CD4-positive, CD25-positive, alpha-beta regulatory T cell (primary cell): ENCODE measurements at places on chromosomes 1 and 21. TPM values are rescaled to one million over a fixed set of nuclear protein-coding genes. Genes with fewer than 3 reads are reported as not detected.
A peak's percentile ranks its signal among the peaks of the same experiment; 100 is the strongest.

DNA sequence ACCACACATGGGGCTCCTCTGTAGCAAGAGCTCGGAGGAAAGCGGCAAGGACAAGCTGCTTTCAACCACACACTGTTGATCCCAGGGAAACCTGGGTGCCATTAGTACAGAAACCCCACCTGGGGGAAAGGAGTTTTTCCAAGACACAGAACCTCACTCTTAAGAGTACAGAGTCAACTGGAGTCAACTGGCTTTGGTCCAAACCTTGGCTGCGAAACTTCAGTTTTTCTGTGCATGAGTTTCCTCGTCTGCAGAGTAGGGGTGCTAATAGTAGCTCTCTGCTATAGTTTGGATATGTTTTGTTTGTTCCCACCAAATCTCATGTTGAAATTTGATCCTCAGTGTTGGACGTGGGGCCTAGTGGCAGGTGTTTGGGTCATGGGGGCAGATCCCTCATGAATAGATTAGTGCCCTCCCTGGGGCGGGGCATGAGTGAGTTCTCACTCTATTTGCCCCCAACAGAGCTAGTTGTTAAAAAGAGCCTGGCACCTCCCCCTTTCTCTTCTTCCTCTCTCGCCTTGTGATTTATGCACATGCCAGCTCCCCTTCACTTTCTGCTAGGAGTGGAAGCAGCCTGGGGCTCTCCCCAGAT is 161.1 kb downstream of the PIGK start:
- no peaks in the 10 kb centered on the region for H3K27me3 ChIP-seq
- no peaks in the 10 kb centered on the region for H3K36me3 ChIP-seq
- H3K4me1 ChIP-seq: no peaks in the 10 kb centered on the region
- no peak for DNase-seq
- no peak overlapping the region for H3K27ac ChIP-seq
- no peak overlapping the region for H3K4me3 ChIP-seq

- H3K27me3 ChIP-seq: no peaks in the 10 kb centered on the region
- no peak overlapping the region for H3K4me3 ChIP-seq
- no peaks in the 10 kb centered on the region for H3K36me3 ChIP-seq
- H3K27ac ChIP-seq: no peak overlapping the region
- DNase-seq: no peak
- peaks cover 17% of the 10 kb centered on the region for H3K4me1 ChIP-seq
Measured at GRCh38 chr1:211511030-211511700, 19.2 kb upstream of the RD3 start.

GRCh38 chr21:41993744-41994143 is 16.4 kb downstream of the ZBTB21 start:
- no peak for DNase-seq
- H3K4me3 ChIP-seq: no peak overlapping the region
- H3K27me3 ChIP-seq: no peaks in the 10 kb centered on the region
- H3K36me3 ChIP-seq: peaks cover 45% of the 10 kb centered on the region
- H3K27ac ChIP-seq: no peak overlapping the region

DNA sequence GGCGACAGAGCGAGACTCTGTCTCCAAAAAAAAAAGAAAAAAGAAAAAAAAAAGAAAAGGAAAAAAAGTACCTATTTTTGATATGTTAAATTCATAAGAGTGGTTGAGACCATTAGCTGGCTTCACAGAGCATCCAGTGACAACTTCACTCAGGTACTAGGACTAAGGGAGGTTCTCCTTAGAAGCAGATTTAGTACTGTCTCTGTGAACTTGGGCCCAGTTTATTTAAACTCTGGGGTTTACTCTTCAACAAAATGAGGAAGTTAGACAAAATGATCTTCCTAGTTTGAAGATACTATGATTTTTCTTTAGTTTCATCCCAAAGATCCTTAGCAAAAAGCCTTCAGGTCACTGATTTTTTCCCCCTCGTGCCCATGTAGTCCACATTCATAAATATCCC is 21.2 kb downstream of the MACO1 start:
- no peak overlapping the region for H3K27ac ChIP-seq
- no peak overlapping the region for H3K4me3 ChIP-seq
- peaks cover 37% of the 10 kb centered on the region for H3K36me3 ChIP-seq
- H3K4me1 ChIP-seq: peaks cover 4% of the 10 kb centered on the region
- H3K27me3 ChIP-seq: no peaks in the 10 kb centered on the region

GRCh38 chr1:118123116-118123839 is 61.8 kb downstream of the SPAG17 start:
- no peak overlapping the region for H3K27ac ChIP-seq
- H3K4me3 ChIP-seq: no peak overlapping the region
- H3K27me3 ChIP-seq: no peaks in the 10 kb centered on the region
- DNase-seq: no peak

DNA sequence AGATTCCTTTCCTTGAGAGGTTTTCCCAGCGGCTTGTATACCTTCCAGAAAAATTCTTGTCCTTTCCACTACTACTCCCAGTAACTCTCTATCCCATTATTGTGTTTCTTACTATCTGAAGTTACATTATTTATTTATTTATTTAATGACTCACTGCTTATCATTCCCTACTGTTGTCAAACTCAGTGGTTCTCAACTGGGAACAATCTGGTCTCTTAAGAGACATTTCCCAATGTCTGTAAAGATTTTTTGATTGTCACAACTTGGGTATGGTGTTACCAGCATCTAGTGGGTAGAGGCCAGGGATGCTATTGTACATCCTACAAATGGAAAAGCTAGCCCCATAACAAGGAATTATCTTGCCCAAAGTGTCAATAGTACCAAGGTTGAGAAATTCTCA is 771.5 kb upstream of the ADGRL2 start:
- no peaks in the 10 kb centered on the region for H3K27me3 ChIP-seq
- no peak overlapping the region for H3K27ac ChIP-seq
- no peak overlapping the region for H3K4me3 ChIP-seq
- DNase-seq: no peak
- no peaks in the 10 kb centered on the region for H3K36me3 ChIP-seq

DNA sequence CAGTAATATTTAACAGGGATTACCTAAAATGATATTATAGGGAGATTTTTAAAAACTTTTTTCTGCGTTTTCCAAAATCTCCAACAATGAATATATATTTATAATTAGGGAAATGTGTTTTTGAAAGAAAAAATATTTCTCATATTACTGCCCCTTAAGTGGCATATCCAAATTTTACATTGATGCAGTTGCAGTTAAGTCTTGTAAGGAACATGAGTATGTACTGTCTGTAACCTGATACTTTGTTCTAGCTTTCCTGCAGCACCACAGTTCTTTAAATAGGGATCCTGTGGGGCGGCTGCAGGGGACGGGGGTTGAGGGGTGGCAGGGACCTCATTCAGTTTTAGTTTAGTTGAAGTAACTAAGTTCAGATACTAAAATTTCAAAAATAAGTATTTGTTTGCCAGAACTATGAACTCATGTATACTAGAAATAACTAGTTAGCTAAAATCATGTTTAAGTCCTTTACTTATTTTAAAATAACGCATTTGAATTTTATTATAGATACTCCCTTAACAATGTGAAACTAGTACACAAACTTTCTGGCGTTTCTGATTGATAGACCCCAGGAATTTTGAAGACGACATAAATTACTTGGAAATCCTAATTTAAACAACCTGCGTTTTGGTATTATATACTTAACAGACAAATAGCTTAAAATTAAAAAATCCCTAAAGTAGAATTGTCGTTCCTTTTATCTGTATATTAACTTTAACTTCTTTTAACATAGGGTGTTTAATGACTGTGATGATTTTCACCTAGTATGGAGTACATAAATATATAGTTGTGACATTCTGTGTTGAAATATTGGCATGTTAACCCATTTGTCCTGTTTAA is 639 bp upstream of the DNAJB4 start:
- peak overlapping the region; percentile 99 for H3K4me3 ChIP-seq
- no peaks in the 10 kb centered on the region for H3K27me3 ChIP-seq
- DNase-seq: no peak
- peaks cover 33% of the 10 kb centered on the region for H3K4me1 ChIP-seq
- H3K36me3 ChIP-seq: no peaks in the 10 kb centered on the region

DNA sequence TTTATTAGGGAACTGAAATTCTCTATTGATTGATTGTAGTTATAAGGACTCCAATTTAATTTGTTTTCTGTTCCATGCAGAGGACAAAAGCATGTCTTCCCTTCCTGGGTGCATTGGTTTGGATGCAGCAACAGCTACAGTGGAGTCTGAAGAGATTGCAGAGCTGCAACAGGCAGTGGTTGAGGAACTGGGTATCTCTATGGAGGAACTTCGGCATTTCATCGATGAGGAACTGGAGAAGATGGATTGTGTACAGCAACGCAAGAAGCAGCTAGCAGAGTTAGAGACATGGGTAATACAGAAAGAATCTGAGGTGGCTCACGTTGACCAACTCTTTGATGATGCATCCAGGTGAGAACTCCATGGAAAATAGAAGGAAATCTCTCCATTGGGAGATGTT is 1.5 kb downstream of the SETDB1 start:
- H3K4me1 ChIP-seq: peaks cover 19% of the 10 kb centered on the region
- DNase-seq: no peak
- H3K4me3 ChIP-seq: peak overlapping the region; percentile 92
- peaks cover 39% of the 10 kb centered on the region for H3K36me3 ChIP-seq
- no peak overlapping the region for H3K27ac ChIP-seq

GRCh38 chr1:14487671-14488070 is 110.8 kb upstream of the KAZN start:
- no peak overlapping the region for H3K4me3 ChIP-seq
- H3K27ac ChIP-seq: no peak overlapping the region
- no peaks in the 10 kb centered on the region for H3K4me1 ChIP-seq

DNA sequence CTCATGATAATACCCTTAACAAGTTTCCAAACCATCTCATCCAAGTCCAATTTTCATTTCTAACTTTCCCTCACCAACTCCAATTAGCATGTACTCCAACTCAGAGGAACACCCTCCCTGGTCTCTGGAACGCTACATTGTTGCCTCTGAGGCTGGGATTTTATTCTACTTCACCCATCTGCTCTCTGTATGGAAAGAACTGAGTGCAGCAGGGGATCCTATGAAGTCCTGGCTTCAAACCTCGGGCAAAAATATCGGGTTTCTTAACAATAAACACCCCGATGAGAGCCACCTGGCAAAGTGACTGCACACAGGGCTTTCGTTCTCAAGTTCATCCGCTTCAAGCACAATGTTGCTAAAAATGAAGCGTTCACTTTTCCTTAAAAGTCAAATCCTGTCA is 99.6 kb downstream of the CRB1 start:
- no peak for DNase-seq
- H3K27ac ChIP-seq: no peak overlapping the region

Gene TMPRSS3
- total RNA-seq: 4.0 TPM

DNA sequence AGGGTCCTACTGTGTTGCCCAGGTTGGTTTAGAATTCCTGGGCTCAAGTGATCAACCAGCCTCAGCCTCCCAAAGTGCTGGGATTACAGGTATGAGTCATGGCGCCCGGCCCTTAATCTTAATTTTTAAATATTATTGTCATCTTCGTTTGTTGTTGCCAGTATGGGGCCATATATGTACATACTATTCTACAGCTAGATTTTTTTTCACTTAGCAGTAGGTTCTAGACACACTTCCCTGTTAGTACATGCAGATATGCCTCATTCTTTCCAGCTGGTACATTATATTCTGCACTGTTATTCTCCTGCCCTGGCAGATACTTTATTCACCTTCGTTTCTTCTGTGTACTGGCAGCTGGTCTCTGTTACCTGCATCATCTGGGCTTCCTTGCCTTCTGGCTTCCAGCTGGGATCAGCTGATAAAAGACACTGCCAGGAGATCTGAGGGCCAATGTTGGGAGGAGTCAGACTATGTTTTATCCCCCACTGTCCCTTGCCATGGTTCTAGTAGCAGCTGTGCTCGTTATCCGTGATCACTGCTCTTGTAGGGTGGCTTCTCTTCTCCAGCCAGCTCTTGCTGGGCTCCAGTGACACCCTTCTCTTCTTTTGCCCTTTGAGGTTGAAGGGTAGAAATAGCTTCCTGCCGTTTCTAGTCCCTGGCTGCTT is 24.7 kb downstream of the ST3GAL3 start:
- H3K27ac ChIP-seq: no peak overlapping the region
- no peaks in the 10 kb centered on the region for H3K4me1 ChIP-seq
- peaks cover 11% of the 10 kb centered on the region for H3K36me3 ChIP-seq
- no peak for DNase-seq
- no peak overlapping the region for H3K4me3 ChIP-seq

- no peak overlapping the region for H3K27ac ChIP-seq
- H3K4me1 ChIP-seq: peaks cover 39% of the 10 kb centered on the region
- H3K27me3 ChIP-seq: no peaks in the 10 kb centered on the region
- H3K36me3 ChIP-seq: no peaks in the 10 kb centered on the region
Measured at GRCh38 chr1:172540635-172541034, 7.7 kb downstream of the SUCO start.

Gene IL22RA1
- not detected for total RNA-seq

DNA sequence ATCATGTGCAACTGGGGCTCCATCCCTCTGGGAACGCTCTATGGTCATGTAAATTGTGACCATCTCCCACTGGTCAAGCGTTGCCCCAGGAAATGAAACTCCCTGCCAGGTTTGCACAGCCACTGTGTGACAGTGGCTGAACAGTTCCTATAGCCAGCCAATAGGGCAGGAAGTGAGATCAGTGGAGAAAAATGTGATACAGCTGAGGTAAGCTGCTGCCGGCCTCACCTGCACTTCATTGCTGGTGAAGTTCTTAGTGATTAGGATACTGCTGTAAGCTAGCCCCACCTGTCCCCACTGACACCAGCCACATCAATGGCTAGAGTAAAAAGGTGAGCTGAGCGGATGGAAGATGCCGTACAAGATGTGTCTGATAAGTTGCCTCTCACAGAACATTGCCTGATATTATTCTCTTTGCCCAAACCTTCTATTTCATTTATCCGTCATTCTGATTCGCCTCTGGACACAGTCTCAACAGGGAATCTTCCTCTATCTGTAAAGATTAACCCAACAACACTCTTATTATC is 38.4 kb upstream of the CDC42BPA start:
- no peaks in the 10 kb centered on the region for H3K36me3 ChIP-seq
- H3K27ac ChIP-seq: no peak overlapping the region
- no peaks in the 10 kb centered on the region for H3K27me3 ChIP-seq
- H3K4me1 ChIP-seq: no peaks in the 10 kb centered on the region
- H3K4me3 ChIP-seq: no peak overlapping the region

Gene PLA2G2C
- not detected for total RNA-seq

Gene ILDR2
- total RNA-seq: 0.67 TPM

DNA sequence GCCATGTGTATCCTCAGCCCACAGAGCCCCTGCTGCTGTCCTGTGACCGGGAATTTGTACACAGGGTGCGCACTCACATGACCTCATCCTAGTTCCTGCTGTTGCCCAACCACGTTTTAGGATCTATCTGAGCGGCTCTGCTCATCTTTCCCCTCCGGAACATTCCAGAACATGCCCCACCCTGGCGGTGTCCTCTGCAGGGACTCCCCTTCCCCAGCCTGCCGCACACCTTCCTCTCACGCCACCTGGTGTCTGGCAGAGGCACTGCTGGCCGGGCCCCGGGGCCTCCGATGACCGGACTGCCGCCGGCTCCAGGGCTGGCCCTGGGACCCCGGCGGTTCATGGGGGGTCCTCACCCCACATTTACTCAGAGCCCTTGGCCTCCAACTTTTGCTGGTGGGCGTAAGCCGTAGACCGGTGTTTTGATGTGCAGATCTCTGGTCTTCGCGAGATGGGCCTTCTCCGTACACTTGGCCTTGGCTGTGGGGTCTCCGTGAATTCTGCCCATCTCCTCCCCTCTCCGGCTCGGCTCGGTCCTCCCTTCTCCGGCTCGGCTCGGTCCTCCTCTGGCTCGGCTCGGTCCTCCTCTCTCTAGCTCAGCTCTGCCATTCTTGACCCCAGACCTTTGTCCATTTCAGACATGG is 29.5 kb downstream of the ARHGEF16 start:
- H3K36me3 ChIP-seq: no peaks in the 10 kb centered on the region
- no peak overlapping the region for H3K27ac ChIP-seq
- no peaks in the 10 kb centered on the region for H3K4me1 ChIP-seq
- no peak for DNase-seq
- no peak overlapping the region for H3K4me3 ChIP-seq
